ENCODE measurements at places on chromosomes 7 and 10.

- DNase-seq = no peak
Observed at GRCh38 chr7:73896454-73896853, 35.5 kb downstream of the TMEM270 start.

DNA sequence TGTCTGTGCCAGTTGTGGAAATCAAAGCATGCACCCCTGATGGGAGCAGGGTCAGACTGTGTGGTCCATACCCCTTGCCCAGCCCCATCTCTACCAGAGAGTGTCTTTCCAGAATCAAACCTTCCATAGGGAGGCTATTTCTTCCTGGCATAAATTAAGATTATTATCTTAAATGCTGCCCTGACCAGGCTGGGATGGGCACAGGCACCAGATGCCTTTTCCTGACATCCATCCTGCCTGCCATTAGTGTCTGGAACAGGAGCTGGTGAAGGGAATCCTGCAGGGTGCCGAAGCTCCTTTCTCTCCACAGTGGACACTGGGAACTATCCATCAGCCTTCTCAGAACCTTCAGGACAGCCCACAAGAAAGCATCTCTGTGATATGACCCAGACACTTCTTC lies 296.3 kb downstream of the GRID1 start:
- no peak for DNase-seq

- no peak for DNase-seq
Observed at GRCh38 chr10:119370972-119371703, 163.8 kb downstream of the GRK5 start.

- no peak for DNase-seq
Observed at GRCh38 chr7:154178895-154179294, 126.7 kb downstream of the DPP6 start.

GRCh38 chr10:90148116-90148855 lies 446.9 kb downstream of the KIF20B start:
- DNase-seq = no peak

GRCh38 chr10:110556969-110557601 lies 10.4 kb upstream of the SMC3 start:
- DNase-seq = no peak

DNA sequence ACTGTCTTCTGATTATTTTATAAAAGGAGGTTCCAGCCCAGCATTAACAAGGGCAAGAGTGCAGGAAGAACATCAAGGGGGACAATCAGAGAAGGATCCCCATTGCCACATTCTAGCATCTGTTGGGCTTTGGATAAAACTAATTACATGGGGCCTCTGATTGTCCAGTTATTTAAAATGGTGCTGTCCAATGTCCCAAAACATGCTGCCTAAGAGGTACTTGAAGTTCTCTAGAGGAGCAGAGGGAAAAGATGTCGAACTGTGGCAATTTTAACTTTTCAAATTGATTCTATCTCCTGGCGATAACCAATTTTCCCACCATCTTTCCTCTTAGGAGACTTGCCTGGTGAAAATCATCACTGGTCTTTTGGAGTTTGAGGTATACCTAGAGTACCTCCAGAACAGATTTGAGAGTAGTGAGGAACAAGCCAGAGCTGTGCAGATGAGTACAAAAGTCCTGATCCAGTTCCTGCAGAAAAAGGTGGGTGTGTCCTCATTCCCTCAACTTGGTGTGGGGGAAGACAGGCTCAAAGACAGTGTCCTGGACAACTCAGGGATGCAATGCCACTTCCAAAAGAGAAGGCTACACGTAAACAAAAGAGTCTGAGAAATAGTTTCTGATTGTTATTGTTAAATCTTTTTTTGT lies 2.3 kb downstream of the IL6 start:
- DNase-seq = no peak

DNA sequence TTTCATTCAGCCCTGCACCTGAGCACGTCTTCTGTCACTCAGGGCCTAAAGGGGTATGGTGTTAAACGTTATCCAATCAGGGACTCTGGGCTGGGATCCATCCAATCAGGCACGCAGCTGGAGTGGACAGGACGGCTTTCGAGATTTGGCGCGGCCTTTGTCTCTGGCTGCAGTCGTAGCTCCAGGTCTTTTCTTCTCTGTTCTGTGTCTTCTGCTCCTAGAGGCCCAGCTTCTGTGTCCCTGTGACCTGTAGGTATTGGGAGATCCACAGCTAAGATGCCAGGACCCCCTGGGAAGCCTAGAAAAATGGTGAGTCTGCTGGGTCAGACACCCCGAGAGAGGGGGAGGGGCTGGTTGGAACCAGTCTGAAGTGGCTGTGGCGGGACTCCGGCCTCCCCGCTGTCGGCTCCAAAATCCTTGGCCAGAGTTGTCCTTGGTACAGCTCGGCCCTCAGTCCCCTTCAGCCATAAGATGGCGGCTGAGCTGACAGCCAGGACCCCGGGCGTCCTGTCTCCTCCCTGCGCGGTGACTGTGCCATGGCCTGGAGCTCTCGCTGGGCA lies 11.7 kb upstream of the ZNF680 start:
- DNase-seq = no peak

GRCh38 chr10:131453721-131454634 lies 142.5 kb upstream of the TCERG1L start:
- DNase-seq = no peak

GRCh38 chr7:41826641-41827040 lies 123.8 kb upstream of the INHBA start:
- no peak for DNase-seq

- DNase-seq = no peak
Observed at GRCh38 chr10:117166418-117167345, 28.6 kb upstream of the VAX1 start.

GRCh38 chr10:132265890-132266496 lies 41.8 kb downstream of the STK32C start:
- no peak for DNase-seq

DNA sequence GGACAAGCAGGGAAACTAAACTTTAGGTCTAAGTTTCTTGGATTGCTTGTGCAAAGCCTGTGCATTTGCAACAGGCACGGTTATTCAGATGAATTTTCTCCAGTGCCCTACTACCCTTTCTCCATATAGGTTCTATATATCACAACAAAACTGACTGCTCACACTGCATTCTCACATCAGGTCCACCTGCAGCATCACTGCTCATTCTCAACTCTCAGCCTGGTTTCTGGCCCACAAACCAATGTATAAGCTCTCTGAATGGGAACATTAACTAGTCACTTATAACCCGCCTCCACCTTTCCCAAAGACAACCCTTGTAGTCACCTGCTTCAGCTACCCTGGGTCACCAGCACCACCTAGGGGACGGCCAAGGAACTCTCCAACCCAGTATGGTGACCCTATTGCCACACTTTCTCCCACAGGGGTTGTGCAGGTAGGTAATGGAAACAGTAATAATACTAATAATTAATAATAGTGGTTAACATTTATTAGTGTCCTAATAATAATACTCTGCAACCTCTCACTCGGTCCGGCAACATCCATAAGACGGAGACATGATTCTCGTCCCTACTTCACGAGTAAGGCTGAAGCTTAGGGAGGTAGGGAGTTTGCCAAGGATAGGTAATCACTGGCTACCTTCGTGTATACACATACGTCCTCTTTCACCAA lies 97.3 kb downstream of the CLEC2L start:
- no peak for DNase-seq

DNA sequence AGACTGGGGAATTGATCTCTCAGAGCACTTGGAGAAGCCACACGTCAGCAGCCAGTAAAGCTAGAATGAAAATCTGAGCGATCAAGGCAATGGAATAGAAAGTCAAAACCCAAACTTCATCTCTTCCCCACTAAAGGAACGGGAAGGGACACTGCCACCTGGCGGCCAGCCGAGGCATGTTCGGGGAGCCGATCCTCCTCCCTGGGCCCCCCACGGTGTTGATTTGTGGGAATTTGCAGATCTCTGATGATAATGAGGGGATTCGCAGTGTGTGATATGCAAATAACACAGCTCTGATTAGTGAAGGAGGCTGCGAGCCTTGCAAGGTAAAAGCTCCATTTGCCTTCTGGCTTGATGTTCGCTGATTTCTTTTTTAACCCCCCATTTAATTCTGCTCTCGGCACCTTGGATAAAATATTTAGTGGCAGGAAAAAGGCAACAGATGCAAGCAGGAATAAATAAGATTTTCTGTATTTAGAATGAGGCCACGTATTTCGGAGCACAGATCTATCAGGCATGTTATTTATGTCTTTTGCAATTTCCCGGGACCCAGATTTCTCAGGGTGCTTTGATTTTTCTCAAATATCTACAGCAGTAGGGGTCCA lies 258.6 kb downstream of the PAXIP1 start:
- DNase-seq = no peak
